ENCODE measurements at places on chromosomes 5 and 9.

DNA sequence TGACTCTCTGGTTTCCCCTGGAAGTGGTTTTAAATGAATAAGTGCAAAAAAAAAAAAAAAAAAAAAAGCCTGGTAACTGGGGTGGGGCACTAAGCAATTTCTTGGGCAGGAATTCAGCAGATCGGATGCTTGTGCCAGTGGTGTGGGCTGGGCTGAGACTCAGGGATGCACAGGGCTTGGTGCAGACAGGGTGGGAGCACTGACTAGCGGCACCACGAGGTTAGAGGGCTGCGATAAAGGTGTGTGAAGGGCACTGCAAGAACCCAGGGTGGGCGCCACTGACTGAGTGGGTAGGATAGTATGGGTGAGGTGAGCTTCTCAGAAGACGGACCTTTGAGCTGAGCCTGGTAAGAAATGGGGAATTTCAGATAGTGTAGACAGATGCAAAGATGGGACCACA lies 45.5 kb upstream of the CPLX2 start:
- DNase-seq, result no peak

GRCh38 chr9:121667214-121667613 lies 15.8 kb downstream of the DAB2IP start:
- no peak for DNase-seq

GRCh38 chr5:109573766-109574165 lies 116.0 kb upstream of the MAN2A1 start:
- DNase-seq, result no peak

DNA sequence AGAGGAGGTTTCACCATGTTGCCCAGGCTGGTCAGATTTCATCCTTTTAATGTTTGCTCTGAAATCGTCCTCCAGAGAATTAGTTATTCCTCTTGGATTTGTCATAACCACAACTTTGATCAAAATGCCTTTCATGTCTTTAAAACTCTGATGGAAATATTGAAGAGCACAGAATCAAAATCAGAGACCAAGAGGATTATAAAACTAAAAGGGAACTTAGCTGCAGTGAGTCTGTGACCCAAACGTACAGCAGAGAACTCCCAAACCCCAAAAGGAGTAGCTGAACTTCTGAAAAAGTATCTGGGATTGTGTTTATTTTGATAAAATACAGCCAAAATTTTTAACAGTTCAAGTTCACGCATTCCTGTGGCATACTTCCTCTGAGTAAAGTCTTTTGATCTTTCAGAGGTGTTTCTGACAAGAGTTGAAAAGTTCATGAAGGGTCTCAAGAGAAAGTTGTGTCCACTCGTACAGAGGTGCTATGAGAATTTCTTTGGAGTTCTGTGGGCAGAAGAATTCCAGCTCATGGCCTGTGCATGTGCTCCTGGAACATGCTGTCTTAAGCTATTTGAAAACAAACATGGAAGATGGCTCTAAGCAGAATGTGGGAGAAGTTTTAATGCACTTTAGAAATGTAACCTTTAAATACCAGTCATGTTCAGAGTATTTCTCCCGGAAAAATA lies 124.0 kb downstream of the ESM1 start:
- no peak for DNase-seq

GRCh38 chr5:18961234-18961633 lies 1026.8 kb downstream of the CDH18 start:
- DNase-seq, result no peak

DNA sequence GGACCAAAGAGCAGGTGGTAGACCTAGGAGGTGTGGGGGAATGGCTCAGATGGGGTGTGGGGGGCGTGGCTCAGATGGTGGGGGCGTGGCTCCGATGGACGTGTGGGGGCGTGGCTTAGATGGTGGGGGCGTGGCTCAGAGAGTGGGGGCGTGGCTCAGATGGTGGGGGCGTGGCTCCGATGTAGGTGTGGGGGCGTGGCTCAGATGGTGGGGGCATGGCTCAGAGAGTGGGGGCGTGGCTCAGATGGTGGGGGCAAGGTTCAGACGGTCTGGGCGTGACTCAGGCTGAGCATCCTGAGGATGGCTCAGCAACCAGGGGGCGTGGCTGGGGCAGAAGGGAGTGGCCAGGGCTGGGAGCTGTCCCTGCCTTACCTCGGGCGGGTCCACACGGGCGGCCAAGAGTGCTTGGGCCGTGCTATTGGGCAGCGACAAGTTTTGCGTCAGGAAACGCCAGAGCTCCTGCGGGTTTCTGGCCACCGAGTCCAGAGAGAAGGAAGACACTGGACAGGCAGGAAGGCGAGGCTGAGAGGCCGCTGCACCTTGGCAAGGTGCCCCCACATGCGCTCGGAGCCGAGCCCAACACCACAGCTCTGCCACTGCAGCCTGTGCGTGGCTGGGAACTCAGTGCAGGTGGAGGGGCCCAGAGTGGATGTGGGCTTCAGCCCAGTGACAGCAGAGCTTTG lies 5.9 kb downstream of the ABCA2 start:
- DNase-seq, result peak; percentile 75

DNA sequence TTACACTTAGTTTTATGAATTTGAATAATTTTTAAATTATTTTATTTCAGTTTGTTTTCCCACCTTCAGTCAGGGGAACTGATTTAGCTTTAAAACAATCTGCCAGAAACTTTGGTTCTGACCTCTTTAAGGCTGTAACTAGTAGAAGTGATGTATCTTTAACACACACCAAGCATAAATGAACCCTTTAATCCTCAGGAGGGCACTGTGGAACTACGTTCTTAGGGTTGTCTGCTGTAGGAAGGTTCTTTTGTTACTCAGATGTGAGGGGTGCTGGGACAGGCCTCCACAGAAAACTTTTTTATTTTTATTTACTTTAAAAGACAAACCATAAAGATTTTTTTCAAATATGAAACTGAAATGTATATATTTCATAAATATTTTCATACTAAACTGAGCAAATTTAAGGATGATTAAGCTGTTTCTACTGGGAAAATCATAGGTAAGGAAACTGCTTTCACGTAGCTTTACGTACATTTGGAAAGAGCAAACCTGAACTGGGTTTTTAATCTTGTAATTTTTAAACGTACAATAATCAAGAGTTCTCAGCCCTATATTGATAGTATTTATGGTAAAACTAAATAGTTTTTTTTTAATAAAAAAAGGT lies 5.3 kb downstream of the KLF4 start:
- no peak for DNase-seq

GRCh38 chr9:76764138-76764537 lies at the start of gene PCA3:
Gene PCA3 (plus strand): TSS chr9:76764438.
- no peak for DNase-seq
